Left hindlimb (tissue), 1 donor: ENCODE measurements at places on chromosomes 12 and 14.

GRCh38 chr12:59839514-59839913 is 243.7 kb downstream of the SLC16A7 start:
- no peak for DNase-seq

- DNase-seq: no peak
Measured at GRCh38 chr12:92436856-92437255, 265.9 kb upstream of the PLEKHG7 start.

DNA sequence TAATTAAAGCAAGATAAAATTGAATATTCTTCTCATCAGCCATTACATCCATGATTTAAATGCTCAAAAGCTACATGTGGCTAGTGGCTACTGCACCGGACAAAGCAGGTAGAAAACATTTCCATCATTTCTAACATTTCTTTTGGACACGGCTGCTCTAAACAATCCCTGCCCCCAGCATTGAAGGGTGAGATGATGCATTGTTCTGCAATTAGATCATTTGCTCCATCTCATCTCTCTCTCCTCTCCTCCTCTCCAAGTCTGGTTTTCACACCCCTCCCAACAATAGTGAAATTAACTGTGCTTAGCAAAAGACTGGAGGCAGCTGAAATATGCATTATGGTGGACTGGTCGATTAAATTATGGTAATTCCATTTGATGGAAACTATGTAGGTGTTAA is 288.5 kb downstream of the KSR2 start:
- no peak for DNase-seq

DNA sequence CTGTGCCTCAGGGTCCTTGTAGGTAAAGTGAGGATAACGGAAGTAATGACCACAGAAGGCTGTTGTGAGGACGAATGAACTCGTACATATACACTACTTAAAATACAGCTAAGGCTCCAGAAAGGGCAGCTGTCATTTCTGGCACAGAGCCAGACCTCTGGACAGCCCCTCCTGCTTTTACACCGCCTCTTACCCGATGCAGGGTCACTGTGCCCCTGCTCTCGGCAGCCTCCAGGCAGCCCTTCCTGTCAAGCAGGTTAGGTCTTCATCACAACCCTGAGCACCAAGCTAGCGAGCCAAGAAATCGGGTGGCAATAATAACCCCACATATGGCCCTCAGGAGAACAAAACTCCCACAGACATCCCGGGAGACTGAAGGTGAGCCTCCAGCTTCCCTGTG is 8.5 kb downstream of the TMEM229B start:
- no peak for DNase-seq

DNA sequence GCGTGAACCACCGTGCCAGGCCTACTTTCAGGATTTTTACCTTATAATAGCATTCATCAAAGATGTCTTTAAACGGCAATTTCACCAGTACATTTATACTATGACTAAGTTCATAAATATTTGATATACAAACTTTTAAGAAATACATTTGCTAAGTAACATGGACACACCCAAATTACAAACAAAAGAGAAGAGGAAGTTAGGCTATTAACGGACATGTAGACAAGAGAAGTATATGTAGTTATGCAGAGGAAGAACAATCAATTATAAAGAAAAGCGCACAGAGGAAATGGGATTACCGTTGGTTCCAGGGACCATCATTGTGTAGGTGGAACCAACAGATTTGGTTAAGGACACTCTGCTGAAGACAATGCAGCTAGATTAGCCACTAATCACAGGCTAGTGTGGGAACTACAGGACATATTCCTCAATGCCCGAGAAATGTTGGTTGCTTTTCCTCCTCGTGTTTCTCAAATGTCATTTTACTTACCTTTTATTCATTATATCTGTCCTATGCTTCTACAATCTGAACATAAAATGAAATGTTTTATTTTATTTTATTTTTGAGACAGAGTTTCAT is 24.0 kb upstream of the PKP2 start:
- DNase-seq: no peak

DNA sequence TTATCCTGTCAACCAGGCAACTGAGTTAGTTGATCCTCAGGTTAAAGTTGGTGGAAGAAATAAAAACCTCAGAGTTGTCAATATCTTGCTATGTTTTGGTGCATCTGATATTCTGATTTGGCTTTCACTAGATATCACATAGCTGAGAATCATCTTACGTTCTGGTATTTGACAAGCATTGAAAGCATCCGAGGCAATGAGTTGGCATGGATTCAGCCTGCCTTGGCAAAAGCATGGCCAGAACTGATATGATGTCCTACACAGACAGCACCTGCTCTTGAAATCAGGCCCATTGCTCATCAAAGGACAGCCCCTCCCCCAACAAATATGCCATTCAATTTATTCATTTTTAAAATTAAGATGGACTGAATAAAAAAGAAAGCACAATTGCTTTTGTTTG is 320.7 kb upstream of the ATP2B1 start:
- no peak for DNase-seq
